BJ (cell line): ENCODE measurements at places on chromosomes 4 and X.

- DNase-seq = no peak
Measured at GRCh38 chr4:86500527-86500926, 93.6 kb upstream of the PTPN13 start.

- DNase-seq = no peak
Measured at GRCh38 chr4:76306882-76307659, 538 bp downstream of the STBD1 start.

- no peak for DNase-seq
Measured at GRCh38 chrX:50876551-50876950, 34.0 kb upstream of the BMP15 start.

DNA sequence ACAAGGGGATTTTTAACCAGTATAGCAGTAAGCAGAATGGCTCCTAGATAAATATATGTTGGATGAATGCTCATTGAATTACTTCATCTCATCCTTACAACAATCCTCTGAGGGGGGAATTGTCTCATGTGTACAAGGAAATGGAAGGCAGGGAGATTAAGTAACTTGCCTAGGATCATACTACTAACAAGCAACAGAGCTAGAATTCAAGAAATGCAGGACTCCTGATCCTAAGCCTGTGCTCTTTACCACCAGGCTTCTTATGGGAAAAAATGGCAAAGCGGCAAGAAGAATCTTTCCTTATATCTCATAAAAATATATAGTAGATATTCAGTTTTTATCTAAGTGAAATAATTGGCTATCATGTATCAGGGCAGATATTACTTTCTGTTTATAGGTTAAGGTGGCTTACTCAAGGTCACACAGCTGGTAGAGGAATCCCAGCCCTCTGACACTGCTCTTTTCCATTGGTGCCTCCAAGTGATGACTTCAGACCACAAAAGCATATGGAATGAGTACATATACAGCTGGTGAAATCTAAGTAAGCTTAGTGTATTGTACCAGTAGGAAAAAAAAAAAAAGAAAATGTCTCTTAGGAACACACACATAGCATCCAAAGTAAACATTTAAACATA, 2.1 kb downstream of the ABHD18 start:
- no peak for DNase-seq

GRCh38 chrX:5388087-5388486, 840.6 kb downstream of the NLGN4X start:
- DNase-seq = no peak

- no peak for DNase-seq
Measured at GRCh38 chr4:48910511-48910910, 3.9 kb upstream of the OCIAD2 start.

DNA sequence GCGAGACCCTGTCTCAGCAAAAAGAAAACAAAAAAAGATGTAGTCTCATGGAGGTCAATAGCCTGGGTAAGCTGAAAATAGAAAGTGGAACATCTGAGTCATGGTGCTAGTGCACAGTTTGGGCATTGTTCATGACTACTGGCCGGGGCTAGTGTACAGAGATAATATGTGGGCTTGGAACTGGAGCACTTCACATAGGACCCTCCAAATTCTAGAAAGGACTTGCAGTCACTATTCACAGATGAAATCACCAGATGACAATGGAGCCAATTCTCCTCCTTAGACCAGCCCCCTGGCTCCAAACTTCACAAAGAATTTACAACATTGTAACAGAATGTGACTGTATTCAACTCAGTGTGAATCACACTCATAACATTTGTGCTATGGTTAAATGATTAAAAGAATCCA, 367.8 kb upstream of the SLC7A11 start:
- DNase-seq = peak; percentile 42

GRCh38 chr4:70703619-70704214, 15.4 kb downstream of the UTP3 start:
- DNase-seq = no peak

GRCh38 chr4:74133786-74134499, 24.0 kb upstream of the MTHFD2L start:
- DNase-seq = no peak

GRCh38 chr4:109243871-109244270, 58.6 kb downstream of the COL25A1 start:
- no peak for DNase-seq

DNA sequence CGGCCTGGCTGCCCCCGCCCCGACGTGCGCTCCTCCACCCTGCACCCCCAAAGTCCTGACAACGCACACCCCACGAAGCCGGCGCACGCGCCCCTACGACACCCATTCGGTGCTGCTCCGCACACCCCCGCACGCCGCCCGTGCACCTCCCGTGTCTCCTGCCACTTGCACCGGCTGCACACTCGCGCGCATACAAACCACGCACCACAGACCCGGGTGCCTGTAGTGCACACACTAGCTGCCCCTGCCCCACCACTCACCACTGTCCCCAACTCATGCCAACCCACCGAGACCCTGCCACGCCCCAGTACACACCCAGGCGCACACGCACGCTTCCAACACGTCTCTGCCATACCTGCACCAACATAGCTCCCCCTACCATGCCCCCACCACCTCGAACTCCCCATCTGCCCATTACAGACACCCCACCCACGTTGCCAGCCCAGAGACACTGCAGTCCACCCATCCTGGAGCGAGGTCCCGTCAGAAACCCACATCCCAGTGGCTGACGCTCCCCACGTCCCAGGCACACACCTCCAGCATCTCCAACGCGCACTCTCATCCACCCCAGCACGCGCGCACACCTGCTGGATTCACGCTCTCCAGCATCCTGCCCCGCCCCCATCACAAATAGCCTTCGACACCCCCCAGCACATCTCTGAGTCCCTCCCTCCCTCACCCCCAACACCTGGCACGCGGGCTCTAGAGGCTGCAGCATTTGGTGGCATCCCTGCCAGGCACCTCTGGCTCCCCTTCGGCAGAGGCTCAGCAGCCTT, 4.2 kb upstream of the DUSP9 start:
- no peak for DNase-seq

DNA sequence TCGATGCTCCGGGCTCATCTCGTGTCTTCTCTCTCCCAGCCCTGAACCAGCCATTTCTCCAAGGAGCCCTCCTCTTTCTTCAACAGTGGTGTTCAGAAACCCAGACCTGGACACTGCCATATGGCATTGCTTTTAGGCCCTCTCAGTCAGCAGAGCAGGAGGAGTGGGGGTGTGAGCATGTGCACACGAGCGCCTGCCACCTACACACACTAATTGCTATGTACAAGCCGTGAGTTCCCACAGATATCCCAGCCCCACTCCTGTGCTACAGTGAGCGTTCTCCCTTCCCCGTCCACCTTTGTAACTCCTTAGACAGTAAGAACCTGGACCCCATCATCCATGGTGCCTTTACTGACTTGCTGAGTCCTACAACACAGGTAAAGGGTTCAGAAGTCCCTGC, 53.8 kb downstream of the TNIP2 start:
- DNase-seq = no peak

DNA sequence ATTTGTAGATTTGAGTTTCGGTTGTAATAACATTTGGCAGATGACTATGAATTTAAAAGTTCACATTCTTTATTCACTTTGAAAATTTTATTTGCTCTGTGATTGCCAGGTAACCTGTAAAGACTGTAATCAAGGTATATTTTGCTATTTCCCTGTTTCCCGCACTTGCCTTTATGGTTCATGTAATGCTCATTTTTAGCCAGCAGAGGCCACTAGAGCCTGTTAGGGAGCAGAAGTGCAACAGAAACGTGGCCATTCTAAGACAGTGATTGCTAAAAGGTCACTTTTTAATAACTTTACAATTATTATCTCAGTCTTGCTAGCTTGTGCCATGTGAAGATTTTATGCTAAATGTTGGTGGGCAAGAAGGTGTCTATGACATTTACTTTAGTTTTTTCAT, 12.4 kb downstream of the YIPF6 start:
- DNase-seq = no peak

- DNase-seq = no peak
Measured at GRCh38 chrX:936979-937769, 275.3 kb downstream of the CRLF2 start.

GRCh38 chr4:151922306-151922705, 161.5 kb upstream of the GATB start:
- DNase-seq = no peak

DNA sequence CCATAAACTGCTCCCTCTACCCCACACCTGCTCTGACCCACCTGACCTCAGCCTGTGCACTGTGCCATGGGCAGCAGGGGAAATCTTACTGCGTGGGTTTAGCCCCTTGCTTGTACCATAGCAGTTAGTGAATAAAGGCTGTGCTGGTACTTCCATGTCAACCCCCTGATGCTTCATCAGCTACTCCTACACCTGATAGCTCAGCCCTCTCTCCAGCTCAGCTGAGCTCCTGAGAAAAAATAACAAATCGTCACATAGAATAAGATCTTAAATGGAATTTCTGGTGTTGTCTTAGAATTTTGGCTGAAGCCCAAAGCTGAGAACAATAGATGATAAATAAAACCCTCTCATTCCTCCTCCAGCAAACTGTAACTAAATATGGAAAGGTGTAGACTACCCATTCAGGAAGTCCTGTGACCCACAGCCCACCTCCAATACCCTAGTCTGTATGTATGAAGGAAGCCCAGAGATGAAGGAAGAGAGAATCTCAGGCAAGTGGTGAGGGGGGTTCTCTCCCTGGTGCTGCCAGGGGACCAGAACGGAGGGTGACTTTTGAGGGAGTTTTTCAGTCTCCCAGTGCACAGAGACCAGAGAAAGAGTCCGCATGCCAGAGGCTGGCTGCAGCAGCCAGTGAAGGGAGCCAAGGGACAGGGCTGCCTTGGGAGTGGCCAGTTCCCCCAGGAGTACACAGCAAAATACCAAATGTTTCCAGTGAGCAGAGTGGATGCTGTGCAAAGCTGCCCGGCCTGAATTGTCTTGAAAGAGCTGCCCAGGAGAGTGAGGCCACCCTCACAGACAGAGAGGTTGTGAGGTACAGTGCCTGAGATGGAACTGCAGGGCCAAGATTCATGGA, 227.3 kb downstream of the QDPR start:
- DNase-seq = no peak

DNA sequence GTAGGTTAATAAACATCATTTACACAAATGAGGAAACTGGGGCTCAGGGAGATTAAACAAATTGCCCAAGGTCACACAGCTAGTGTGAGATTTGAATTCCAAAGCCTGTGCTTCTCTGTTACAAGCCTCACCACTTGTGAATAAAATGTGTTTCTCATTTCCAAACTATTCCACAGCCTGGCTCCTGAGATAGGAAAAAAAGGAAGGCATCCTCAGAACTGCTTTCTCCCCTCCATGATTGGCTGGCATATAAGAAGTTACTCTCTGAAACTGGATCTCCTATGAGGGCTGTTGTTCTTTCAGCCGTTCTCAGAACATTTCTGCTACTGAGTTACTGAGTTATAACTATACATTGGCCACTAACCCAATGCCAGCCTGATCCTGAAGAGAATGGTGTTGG, 237.9 kb downstream of the MAML3 start:
- no peak for DNase-seq

DNA sequence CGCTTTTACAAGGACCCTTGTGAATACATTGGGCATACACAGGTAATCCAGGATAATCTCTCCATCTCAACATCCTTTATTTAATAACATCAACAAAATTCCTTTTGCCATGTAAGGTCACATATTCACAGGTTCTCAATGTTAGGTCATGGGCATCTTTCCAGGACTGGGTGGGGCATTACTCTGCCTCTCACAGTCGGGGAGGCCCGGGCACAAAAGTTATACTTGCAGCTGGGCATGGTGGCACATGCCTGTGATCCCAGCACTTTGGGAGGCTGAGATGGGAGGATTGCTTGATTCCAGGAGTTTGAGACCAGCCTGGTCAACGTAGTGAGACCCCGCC, 93.7 kb upstream of the AP1S2 start:
- DNase-seq = no peak

- DNase-seq = no peak
Measured at GRCh38 chrX:1417921-1418771, 26.2 kb upstream of the SLC25A6 start.

DNA sequence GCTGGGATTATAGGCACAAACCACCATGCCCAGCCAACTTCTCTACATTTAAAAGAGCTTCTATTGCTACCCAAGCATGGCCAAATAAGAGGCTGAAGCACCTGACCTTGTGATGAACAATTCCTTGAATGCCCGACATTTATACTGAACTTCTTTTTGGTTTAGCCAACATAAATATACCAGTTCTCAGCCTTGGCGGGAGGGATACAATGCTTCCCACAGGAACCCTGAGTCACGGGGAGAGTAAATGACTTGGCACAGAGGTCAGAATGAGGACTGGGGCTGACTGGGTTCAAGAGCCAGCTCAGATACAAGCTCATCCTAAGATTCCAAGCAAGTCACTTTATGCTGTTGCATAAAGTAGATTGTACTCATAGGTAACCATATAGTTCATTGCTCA, 6.1 kb downstream of the HOPX start:
- DNase-seq = no peak

GRCh38 chr4:11250510-11250909, 178.2 kb downstream of the HS3ST1 start:
- DNase-seq = no peak

- no peak for DNase-seq
Measured at GRCh38 chr4:76058888-76059426, 15.6 kb upstream of the ART3 start.

DNA sequence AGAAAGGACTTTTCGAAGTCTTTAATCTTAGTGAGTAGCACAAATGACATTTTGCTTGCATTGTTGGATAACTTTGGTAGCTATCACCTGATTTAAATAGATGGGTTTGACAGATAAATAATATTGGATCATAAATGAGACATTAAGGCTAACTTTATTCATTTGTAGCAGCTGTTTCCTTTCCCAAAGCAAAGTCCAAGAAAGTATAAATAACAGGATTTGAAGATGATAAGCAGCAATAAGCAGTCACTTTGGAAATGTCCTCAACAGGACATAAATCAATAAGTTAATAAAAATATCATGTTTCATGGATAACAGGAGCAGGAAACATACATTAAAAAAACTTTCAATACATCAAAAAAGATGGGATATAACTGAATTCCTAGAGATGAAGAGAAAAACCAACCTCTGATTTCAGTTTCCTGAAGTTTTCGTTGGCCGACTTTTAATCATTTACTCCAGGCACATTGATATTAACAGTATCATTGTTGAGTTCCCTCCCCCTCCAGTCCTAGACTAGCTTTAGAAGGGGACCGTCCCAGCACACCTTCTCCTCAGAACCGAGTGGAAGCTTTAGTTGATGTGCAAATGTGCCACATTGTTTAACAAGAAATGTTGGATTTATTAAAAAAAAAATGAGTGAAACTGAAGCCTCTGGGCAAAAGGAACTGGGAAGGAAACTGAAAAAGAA, 169.9 kb upstream of the AGA start:
- DNase-seq = no peak

GRCh38 chrX:20253232-20253543, 13.5 kb downstream of the RPS6KA3 start:
- DNase-seq = no peak

DNA sequence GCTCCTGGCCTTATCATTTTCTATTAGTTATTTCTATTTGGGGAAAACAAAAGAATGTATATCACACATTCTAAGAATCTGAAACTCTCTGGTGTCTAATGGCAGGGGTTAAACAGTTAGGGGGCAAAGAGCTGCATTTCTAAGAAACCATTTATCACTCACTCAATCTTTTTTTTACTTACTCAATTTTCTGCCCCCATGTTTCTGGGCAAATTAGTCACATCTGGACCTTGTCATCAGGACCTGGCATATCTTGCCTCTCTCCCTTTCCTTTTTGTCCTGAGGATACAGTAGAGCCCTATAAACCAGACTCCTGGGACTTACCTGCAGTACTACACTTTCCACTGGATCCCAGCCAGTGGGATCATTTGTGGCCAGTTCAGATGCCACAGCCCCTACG, 89.1 kb downstream of the ANXA3 start:
- DNase-seq = no peak

GRCh38 chrX:154750301-154751202, at the start of gene GAB3:
Gene GAB3, minus strand, starts transcription at chrX:154751077. Its CDS starts 52 bp downstream, at chrX:154751025.
- DNase-seq = no peak

GRCh38 chr4:149164282-149164681, 651.4 kb downstream of the IQCM start:
- peak; percentile 52 for DNase-seq
